Stimulated activated CD4-positive, alpha-beta T cell treated with anti-CD3 and anti-CD28 coated beads, Interleukin-1b, Interleukin-23, amount 100 ng/mL, for 1 hour (primary cell): ENCODE measurements at places on chromosomes 11 and 22.

GRCh38 chr11:3685923-3686322, 14.7 kb upstream of the CHRNA10 start:
- no peak for DNase-seq

DNA sequence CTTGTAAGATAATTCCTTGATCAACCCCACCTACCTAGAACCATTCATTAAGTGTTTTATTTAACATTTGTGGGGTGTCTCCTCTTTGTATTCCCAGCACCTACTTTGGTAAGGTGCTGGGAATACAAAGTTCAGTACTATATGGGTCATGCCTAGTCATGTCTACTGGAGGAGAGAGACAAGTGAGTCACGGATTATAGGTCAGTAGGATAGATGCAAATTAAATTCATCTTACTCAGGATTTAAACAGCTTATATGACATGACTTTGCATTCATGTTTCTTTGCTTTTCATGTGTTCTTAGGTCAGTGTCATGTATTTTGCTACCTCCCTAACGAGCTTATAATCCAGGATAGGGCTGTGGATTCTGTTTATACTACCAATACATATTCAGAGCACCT, 3.4 kb upstream of the FADS1 start:
- DNase-seq, result no peak

DNA sequence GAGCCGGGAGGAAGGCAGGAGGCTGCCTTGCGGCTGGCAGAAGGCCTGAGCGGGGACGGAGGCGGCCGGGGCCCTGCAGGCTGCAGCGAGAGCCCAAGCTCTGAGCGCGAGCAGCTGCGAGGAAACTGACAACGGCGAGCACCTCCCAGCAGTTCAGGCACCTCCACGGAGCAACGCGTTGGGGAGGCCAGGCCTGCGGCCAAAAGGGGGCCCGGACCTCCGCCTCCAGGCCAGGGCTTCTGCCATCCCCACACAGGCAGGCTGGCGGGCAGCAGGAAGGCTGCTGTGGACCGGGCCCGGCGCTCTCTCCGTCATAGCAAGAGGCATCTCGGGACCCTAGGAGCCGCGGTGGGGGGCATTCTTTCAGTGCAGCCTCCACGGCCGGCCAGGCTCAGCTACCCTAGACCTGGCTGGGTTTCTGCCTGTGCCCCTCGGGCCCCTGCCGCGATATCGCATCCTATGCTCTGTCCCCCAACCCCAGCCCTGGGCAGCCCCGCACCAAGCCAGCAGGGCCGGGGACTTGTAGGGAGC, 22.9 kb upstream of the SLC22A12 start:
- DNase-seq, result no peak

DNA sequence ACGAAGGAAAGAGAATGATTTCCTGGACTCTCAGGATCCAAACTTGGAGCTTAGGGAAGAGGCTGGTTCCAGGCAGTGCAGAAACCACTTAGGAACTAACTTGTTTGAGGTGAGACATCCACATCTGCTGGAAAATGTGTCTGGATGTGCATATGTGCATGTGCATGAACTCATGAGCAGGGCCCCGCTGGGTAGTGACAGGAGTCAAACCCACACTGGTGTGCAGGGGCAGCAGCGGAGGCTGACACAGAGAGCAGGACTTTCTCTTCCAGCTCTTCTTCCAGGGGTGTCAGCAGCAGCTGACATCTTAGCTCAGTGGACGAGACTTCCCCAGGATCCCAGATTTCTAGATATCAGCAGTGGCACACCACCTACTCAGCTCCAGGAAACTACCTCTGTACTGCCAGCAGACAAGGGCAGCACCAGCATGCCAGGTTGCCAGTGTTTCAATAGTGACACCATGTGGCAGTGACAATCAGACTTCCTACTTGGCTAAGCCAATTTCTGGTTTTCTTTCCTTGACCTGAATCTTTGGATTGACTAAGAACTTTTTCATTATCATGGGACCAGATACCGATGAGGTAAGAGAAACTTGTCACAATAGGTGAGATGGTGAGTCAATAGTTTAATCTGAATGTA, 227.5 kb upstream of the ZC3H12C start:
- no peak for DNase-seq

DNA sequence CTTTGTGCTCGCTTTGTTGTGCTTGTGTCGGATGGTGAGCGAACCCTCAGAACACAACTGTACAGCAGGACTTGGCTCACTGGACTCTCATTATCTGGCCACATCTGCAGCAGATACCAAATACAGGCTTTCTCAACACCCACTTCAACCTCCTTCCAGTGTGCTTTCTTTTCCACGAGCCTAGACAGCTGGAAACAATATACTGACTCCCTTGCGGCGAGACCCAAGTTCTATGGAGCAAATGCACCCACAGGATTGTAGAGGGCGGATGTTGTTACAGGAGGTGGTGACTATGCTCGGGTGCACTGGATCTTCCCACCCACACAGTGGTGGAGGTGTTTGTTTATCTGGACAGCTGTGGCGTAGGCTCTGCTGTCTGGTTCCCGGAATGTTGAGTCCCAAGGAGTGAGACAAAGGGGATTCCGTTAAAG, 204.3 kb downstream of the TENM4 start:
- no peak for DNase-seq

GRCh38 chr11:93570759-93571413, 27.7 kb upstream of the SMCO4 start:
- DNase-seq, result no peak

GRCh38 chr22:50157709-50158375, 12.7 kb upstream of the PANX2 start:
- no peak for DNase-seq

GRCh38 chr22:27512283-27512761, 289.2 kb downstream of the MN1 start:
- DNase-seq, result no peak

DNA sequence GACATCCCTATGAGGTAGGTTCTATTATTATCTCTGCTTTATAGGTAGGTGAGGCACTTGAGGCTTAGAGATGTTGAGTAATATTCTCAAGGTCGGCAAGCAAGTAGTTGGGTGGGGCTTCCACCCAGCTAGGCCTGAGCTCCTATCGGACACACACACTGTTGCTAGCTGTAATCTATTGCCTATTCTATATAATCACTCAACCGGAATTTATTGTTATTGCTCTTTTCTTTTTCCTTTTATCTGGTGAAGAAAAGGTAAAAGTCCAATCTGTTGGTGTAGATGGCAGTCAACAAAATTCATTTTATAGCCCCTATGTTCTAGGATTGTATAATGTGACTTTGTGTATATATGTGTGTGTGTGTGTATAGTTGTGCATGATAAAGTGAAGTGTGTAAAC, 3.4 kb downstream of the OR9Q2 start:
- DNase-seq, result no peak

GRCh38 chr22:20580179-20580578, 72.8 kb downstream of the MED15 start:
- no peak for DNase-seq
